Mucosa of gallbladder (tissue), 1 donor: ENCODE measurements at places on chromosomes 12 and 14. TPM values are rescaled to one million over a fixed set of nuclear protein-coding genes. Genes with fewer than 3 reads are reported as not detected.

DNA sequence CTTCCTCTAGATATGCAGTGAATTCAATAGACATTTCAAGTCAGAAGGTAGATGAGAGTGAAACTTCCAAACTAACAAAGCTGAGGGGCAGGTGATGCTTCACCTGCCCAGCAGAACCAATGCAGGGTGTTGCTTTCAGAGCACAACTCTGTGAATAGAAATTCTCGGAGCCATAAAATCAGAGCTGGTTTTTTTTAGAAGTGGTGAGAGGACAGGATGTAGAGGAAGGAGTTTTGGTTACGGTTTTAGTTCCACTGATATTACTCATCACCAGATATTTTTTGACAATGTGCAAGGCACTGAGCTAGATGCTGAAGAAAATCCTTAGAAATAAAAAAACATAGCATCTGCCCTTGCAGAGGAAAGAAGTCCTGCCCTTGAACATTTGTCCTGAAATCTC, 62.2 kb downstream of the BMP4 start:
- no peak for DNase-seq

DNA sequence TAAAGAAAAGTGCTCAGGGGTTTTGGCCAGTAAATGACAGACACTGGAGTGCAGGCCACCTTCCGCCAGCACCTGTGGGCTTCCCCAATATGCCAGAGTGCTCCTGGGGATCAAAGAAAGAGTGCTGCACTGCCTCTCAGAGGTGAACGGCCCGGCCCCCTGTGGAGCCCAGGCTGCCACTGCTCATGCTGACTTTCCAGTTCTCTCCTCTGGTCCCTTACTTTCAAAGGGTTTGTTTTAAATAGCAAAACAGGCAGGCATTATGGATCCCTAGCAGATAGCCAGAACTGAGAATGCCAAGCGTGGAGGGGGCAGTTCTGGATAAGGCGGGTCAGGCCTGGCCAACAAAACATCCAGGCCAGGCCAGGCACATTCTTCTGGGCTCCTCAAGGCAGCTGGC, 59.6 kb downstream of the MDM2 start:
- no peak for DNase-seq

DNA sequence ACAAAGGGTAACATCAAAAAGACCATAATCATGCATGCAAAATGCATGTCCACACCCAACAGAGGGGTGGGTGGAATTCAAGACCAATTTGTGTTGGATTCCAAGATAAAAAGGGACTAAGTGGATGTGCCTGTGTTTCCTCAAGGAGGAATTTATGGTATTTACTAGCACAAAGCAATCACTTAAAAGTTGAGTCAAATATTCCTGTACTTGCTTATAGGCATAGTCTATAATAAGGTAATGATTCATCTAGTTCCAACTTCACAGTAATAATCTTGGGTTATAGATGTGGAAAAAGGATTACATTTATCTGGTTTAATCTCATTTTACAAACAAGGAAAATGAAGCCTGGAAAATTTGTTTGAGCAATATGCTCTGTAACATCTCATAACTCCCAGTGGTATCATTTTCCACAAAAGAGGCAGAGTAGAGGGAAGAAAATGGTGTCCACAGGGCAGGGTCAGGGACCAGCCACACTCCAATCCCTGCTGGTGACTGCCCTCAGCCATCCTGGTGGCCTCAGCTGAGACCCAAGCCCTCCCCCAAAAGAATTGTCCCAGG, 80.8 kb upstream of the REP15 start:
- no peak for DNase-seq

GRCh38 chr12:25101092-25101445, 93.9 kb downstream of the DNAI7 start:
- DNase-seq = no peak

- peak; percentile 62 for DNase-seq
These were observed 12.7 kb upstream of the HNF1A start for GRCh38 chr12:120965534-120966091.

DNA sequence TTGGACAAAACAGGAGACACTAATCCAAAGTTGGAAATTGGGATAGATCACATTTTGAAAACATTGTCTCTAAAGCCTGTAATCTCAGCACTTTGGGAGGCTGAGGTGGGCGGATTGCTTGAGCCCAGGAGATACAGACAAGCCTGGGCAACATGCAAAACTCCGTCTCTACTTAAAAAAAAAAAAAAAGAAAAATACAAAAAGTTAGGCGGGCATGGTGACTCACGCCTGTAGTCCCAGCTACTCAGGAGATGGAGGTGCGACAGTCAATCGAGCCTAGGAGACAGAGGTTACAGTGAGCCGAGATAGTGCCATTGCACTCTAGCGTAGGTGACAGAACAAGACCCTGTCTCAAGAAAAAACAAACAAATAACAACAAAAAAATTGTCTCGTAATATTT, 152.1 kb downstream of the MGAT4C start:
- DNase-seq = no peak

DNA sequence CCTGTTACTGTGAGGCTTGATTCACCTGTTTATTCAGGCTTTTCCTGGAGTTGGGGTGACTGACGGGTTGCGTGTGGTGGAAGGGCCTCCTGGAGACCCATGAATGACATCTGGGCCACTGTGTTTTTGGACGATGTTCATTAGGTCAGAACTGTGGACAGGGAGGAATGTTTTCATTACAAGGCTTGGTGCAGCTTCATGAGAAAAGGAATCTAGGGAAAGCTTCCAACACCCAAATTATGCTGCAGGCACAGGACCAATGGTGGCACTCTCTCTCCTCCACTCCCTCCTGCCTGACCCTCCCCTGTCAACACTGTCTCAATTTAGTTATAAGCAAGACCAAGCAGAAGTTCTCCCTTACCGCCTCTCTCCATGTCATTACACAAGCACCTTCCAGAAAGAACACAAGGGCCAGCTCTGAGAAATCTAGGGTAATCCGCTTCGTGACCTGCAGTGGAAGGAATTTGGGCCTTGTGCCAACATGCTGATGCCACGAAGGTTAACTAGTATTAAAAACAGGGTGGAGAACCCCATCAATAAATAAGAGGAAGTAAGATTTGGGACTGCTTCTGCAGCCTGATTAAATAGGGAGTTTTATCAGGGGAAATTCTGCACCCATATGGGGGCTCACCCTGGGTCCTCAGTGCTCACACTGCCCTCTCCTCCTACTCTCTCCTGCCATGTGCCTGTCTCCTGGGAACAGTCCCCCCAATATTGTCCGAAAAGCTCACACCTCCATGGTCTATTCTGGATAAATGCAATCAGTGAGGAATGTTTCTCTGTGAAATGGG, 200.3 kb downstream of the KTN1 start:
- peak; percentile 86 for DNase-seq

AQP2 gene
- total RNA-seq = not detected

SDS gene
- total RNA-seq = 1.6 TPM

BBS10 gene
- total RNA-seq = 8.5 TPM

RERGL gene
- total RNA-seq = 3.3 TPM

PIANP gene
- total RNA-seq = 5.0 TPM
